Activated CD8-positive, alpha-beta memory T cell treated with anti-CD3 and anti-CD28 coated beads, Interleukin-2, amount 10 ng/mL, durations not matched to agents 7 days and 5 days (primary cell): ENCODE measurements at places on chromosomes 2 and 18. TPM values are rescaled to one million over a fixed set of nuclear protein-coding genes. Genes with fewer than 3 reads are reported as not detected.

Gene ABCB11
- not detected for total RNA-seq

Gene EIF4E2
- 59.9 TPM for total RNA-seq

GRCh38 chr2:20583425-20583881 is 67.4 kb downstream of the HS1BP3 start:
- no peak for DNase-seq

DNA sequence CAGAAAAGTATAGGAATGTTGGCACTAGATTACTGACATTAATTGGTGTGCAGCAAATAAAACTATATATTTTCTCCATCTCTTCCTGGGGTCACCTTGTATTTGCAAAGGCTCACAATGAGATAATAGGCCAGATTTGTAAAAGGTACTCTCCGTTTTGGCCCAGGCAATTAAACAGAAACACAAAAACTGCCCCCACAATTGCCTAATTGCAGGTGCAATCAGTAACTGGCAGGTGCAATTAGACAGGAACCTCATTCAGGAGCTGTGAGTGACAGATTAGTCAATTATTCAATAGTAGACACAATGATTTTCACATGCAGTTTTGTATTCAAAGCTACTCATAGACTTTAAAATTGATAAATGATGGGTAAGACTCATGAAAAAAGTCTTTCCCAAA is 451.4 kb upstream of the ID2 start:
- DNase-seq, result no peak

DNA sequence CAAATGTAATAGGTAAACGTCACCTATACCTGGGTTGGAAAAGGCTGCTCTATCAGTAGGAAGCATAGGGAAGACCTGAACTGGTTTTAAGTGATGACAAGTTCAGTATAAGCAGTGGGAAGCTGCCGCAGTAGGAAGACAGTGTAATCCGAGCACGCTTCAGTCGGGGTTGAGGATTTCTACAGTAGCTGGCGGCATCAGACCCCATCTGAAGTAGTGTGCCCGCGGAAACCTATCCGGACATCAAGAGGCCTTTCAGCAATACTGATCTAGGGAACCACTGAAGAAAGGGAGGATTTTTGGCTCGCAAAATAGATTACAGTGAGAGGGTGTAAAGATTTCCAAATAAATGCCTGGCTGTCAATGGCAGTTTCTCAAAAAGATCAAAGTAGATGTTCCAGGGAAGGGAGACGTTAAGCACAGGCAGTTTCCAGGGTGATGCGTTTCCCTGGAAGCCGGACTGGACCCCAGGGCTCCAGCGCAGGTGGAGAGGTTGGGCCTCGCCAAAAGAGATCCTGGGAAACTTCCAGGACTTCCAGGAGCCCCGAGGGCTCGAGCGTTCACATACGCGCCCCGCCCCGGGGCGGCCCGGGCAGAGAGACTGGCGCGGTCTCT is 5.3 kb downstream of the LOXL3 start:
- no peak for DNase-seq

DNA sequence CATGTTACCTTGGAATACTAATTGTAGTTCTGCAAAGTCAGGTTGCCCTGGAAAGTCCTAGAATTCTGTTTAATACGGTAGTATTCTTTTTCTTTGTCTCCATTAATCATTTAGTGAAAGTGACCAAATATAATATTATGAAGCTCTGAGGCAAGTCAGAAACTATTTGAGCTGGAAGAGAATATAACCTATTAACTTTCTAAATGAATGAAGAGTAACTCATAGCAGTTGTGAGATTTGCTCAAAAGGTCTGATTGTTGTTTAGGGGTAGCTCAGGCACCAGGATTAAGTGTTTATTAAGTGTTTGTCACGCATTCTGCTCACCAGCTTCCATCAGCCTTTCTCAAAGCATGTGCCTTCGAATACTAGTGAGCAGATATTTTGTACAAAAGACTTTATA is 46.7 kb upstream of the SERPINE2 start:
- DNase-seq, result no peak

Gene SKA1
- 45.6 TPM for total RNA-seq

DNA sequence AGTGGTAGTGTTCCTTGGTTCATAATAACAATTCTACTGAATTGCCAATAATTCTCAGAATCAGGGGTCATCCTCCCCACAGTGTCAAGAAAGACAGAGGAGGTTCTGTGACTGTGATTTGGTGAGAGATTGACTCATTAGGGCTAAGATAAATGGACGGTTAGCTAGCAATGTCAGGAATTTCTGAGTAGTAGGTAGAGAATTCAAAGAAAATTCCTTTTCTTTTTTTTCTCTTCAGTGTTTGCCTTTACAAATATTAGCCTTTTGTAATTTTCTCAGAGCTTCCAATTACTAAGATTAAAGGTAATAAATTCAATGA is 16.8 kb upstream of the CRIM1 start:
- no peak for DNase-seq

Gene CRYBA2
- total RNA-seq, result not detected

Gene TMEM37
- total RNA-seq, result not detected

Gene MYOM1
- total RNA-seq, result 1.6 TPM
